Activated B cell treated with CpG ODN at 0.5 μM for 24 hours (primary cell): ENCODE measurements at places on chromosomes 6 and 20. TPM values are rescaled to one million over a fixed set of nuclear protein-coding genes. Genes with fewer than 3 reads are reported as not detected.

GRCh38 chr6:161347988-161348627 is 74.2 kb upstream of the AGPAT4 start:
- DNase-seq = no peak

GRCh38 chr6:104527761-104528415 is 331.8 kb downstream of the HACE1 start:
- DNase-seq = no peak

DNA sequence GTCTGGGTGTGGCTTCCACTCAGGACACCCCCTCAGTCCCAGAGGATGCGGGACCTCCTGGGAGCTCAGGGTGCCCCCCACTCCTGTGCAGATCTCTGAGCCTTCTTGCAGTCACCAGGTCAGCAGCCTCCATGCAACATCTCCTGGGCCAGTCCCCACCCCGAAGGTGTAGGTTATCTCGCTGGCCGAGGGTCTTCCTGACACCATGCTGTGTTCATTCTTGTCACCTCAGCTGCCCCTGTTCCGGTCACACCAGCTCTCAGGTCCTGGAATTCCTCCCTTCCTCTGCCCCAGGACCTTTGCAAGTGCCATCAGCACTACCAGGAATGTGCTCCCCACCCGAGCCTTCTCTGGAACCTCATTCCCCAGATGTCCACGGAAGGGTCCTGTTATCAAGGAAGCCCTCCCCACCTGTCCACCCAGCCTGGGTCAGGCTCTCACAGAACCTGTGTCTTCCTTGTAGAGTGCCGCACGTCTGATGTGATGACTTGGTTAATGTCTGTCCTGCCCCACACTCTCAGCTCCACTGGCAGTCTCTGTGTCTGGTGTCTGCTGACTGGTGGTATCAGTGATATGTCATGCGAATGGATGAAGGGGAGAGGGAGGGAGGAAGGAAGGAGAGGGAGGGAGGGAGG is 329.6 kb downstream of the TAF4 start:
- no peak for DNase-seq

- no peak for DNase-seq
Observed at GRCh38 chr6:44292661-44293365, 20.3 kb downstream of the AARS2 start.

DNA sequence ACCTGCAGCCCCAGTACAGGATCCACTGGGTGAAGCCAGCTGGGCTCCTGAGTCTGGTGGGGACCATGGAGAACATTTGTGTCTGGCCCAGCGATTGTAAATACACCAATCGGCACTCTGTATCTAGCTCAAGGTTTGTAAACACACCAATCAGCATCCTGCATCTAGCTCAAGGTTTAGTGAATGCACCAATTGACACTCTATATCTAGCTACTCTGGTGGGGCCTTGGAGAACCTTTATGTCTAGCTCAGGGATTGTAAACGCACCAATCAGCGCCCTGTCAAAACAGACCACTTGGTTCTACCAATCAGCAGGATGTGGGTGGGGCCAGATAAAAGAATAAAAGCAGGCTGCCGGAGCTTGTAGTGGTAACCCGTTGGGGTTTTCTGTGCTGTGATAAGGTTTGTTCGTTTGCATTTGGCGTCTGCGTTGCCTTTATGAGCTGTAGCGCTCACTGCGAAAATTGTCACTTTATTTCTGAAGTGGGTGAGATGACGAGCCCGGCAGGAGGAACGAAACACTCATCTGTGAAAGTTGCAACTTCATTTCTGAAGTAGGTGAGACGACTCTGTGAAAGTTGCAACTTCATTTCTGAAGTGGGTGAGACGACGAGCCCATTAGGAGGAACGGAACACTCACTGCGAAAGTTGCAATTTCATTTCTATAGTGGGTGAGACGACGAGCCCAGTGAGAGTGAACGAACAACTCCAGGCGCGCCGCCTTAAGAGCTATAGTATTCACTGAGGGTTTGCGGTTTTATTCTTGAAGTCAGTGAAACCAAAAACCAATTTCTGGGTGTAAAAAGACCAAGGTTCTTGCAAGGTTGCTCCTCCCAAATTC is 31.1 kb downstream of the SERPINB6 start:
- peak; percentile 39 for DNase-seq

DNA sequence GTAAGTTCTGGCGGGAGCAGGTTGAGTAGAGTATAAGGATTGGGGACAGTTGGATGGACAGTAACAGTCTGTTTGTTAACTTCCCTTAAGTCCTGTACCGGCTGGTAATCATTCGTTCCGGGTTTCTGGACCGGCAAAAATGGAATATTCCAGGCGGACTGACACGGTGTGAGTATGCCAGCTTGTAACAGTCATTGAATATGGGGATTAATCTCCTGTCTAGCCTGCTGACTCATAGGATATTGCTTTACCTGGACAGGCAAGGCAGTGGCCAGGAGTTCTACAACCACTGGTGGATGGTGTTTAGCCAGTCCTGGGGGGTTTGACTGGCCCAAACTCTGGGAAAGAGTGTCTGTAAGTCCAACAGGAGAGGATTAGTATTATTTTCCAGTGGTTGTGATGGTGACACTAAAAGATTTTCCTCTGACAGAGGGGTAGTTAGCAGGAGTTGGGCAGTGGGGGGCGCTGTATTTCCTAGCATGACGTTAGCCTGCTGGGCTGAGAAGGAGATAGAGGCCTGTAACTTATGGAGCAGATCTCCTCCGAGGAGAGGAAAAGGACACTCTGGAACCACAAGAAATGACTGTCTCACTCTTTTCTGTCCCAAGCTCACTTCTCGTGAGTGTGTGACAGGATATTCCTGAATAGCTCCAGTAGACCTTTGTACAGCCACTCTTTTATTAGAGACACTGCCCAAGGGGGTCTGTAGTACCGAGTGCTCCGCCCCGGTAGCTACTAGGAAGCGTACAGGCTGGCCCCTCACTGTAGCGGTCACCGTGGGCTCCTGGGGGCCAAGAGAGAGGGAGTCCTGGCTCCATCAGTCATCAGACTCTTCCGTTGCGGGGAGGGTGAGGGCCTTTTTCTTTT is 152.2 kb downstream of the TRIM27 start:
- no peak for DNase-seq

- DNase-seq = no peak
Observed at GRCh38 chr6:28725890-28726348, 197.9 kb downstream of the TRIM27 start.

DNA sequence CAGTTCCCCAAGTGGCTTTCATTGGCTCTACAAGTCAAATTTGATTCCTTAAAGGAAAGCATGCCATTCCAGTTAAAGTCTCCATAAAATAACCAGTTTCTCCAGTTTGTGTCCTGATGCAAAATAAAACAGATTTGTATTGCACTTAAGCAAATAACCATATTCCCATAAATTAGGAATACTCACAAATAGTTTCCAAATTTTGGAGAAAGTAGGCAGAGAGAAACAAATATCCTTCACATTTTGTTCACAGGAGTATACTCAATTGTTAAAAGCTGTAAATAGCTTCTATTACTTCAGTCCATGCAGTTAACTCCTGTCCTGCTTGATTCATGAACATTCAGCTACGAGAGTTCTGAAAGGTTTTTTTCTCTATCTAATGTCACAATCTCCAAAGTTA is 281.4 kb upstream of the RGS17 start:
- no peak for DNase-seq

DNA sequence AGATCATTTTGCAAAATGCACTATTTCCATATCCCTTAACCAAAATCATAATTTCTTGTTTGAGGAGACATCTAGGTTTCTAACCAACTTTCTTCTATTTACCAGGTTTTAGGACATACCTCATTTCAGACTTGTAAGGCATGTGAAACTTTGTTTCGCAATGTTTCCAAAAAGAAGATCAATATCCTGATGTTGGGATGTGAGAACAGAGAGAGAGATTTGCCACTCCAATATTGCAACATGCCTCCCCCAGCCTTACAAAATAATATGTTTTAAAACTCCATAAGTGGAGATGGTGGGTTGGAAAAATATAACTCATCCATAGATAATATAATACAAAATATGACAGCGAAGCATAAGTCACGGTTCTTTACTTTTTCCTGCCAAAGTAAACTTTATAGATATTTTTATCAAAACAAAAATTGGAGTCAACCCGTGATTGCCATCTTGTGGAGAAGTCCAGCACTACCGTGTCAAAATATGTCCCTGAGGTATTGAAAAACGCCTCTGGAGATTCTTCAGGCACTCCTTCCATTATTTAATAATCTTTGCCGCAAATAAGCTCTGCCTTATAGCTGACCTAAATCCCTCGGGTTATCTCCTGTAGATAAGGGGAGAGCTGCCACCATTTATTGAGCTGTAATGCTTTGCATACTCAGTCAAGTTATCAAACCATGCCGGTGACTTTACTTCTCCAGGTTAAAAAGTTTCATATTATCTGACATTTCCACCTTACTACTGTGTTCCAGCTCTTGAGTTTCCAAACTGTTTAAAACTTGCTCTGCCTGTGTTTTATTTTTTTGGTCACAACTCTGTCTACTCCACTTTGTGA is 534.2 kb downstream of the HACE1 start:
- DNase-seq = no peak

DNA sequence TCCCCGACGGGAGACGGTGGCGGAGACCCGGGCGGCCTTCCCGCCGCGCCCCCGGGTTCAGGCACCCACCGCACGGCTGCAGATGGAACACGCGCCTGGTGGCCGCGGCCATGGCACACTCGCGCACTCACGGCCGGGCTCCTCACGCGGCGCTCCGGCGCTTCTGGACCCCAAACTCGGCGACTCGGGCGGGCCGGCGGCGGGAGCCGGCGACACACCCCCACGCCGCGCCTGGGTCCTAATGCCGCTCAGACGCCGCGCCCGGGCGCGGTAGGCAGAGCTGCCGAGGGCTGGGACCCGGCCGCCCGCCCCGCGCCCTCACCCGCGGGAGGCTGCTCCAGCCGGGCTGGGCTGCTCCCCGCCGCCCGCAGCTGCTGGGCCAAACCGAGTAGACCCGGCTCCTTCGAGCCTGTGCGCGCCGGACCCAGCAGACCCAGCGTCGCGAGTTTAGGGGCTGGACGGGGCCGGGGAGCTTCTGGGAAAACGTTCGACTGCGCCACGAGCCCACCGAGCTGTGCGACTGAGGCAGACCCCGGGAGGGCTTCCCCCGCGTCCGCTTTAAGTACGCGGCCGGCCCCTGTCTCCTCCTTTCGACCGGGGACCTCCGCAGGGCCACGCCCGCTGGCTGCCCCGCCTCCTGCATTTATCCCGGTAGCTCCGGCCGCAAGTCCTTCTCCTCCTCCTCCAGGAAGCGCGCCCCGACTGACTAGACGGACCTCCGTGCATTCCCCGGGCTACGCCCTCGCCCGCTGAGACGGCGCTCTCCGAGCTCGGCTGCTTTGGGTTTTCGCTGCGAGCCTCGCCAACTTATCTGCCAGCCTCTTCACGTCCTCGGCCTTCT is at the start of gene SLC4A11:
Gene SLC4A11 (minus strand): TSS at position 165 of the 841 bp plus-strand sequence. CDS start 53 bp downstream, at position 112.
- peak; percentile 45 for DNase-seq

DNA sequence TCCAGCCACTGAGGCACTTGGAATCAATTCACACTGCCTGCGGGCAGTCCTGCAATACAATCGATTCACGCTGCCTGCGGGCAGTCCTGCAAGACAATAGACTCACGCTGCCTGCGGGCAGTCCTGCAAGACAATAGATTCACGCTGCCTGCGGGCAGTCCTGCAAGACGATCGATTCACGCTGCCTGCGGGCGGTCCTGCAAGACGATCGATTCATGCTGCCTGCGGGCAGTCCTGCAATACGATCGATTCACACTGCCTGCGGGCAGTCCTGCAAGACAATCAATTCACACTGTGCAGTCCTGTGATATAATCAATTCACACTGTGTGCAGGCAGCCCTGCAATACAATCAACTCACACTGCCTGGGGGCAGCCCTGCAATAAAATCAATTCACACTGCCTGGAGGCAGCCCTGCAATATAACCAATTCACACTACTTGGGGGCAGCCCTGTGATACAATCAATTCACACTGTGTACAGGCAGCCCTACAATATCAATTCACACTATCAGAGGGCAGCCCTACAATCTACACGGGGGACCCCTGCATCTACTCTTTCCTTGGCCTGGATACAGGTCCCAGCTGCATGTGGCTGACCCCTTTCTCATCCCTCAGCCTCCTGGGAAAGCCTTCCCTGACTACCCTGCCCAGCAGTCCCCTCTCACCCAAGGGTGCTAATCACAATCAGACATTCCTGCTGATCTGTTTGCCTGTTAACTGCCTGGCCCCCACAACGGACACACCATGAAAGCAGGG is 10.4 kb downstream of the TAF4 start:
- no peak for DNase-seq

- no peak for DNase-seq
Observed at GRCh38 chr6:2410656-2411380, 165.4 kb upstream of the GMDS start.

- no peak for DNase-seq
Observed at GRCh38 chr6:3390698-3391097, 66.2 kb downstream of the SLC22A23 start.

DNA sequence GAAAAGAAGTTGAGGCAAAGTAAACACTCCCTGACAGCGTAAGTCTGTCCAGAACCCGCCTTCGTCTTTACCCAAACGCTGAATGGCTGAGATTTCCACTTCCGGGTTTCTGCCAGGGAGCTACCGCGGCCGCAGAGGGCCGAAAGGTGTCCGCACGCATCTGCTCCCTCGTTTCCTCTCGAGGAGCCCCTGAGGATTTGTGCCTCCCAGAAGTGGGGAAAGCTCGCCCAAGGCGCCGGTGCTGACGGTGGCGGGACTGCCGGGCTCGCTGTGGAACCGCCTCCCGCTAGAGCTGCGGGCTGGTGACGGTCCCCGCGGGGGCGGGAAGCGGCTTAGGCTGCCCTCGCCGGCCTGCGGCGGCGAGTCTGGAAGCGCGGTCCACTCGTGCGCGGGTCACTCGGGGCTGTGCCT is 1760.2 kb upstream of the DEFB115 start:
- no peak for DNase-seq

- DNase-seq = no peak
Observed at GRCh38 chr6:56361812-56362211, 114.4 kb upstream of the COL21A1 start.

DNA sequence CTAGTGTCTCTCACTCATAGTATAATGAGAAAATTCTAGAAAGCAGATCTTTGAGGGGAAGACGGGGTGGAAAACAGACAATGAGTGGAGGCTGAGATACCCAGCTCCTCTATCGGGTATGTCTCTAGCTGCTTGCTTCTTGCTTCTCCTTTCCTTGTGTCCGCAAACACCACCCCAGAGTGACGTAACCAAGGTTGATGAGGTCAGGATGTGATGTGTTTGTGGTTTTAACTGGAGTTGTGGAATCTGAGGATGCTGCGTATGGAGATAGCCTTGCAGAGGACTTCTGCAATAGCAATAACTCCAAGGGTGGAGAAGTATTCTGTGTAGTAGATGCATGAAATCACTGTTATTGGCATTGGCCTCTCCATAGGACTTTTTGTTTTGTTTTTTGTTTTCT is 132.7 kb upstream of the IFNGR1 start:
- no peak for DNase-seq

GRCh38 chr20:49765846-49766541 is 46.6 kb upstream of the SLC9A8 start:
- no peak for DNase-seq

The RMND1 gene
- 12.4 and 17.1 TPM in 2 replicates for total RNA-seq

The MACROD2 gene
- 54.8 and 55.1 TPM in 2 replicates for total RNA-seq

The PBOV1 gene
- total RNA-seq = not detected in 2 replicates

The MPIG6B gene
- total RNA-seq = 0.12 TPM in 1 of 2 replicates, not detected in the other

The COL21A1 gene
- total RNA-seq = not detected in 2 replicates

The GMPR gene
- 0.47 and 0.98 TPM in 2 replicates for total RNA-seq

The PRDM13 gene
- total RNA-seq = 0.07 TPM in 1 of 2 replicates, not detected in the other

The NKAIN4 gene
- total RNA-seq = not detected in 2 replicates

The SNHG17 gene
- total RNA-seq = 62.6 and 75.2 TPM in 2 replicates
